CD4-positive, alpha-beta T cell treated with Interleukin-6 for 4 hours (primary cell): ENCODE measurements at places on chromosomes 16 and 17.
A peak's percentile ranks its signal among the peaks of the same experiment; 100 is the strongest.

- DNase-seq = peak; percentile 13
Measured at GRCh38 chr16:30977502-30977901, 7.5 kb upstream of the HSD3B7 start.

DNA sequence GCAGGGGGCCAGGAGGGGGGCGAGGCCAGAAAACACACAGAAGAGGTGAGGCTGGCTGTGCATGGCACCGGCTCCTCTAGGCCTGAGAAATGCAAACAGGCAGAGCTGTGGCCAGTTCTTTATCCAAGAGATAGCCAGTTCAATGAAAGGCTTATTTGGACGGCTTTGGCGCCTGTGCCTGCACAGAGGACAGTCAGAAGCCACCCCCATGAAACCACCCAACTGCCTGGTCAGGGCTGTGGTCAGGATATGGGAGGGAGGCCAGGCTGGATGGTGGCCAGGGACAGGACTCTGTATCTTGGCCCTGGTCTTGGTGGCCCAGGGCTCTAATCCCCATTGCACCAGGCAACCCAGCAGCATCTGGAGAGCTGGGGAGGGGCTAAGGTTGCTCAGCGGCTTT is 24.5 kb upstream of the GPRC5C start:
- no peak for DNase-seq

DNA sequence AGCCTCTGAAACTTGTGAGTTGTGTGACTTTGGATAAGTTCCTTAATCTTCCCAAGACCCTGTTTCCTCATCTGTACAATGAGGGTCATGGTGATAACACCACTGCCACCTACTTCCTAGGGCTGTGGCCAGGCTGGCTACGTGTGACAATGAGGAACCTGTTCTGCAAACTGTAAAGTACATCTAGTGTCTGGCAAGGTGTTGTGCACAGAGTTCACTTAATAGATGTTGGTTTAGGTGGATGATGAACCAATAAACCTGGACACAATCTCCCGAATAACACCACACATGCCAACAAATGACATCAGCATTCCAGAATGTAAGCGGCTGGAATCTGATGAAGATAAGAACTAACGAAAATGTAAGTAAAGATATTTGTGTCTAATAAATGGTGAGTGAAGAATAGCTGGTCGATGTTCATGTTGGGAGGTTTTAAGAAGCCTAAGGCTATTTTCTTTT is 82.3 kb downstream of the MARCHF10 start:
- DNase-seq = no peak

DNA sequence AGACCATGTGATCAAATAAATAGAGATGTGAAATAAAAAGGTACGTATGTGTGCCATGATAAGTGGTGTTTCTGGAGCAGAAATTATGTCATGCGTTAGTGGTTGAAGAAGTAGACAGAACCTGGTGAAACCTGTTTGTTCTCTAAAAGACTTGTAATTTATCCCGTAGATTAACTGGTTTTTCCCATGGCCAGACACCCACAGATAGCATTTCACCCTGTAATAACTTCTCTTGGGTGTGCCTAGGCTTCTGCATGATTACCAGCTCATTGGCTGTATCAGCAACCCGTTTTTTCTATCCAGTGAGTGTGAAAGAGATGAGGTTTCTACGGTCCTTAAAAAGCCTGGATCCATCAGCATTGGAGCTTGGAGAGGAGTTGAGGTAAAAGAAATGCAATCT is 471.3 kb downstream of the NPIPA7 start:
- DNase-seq = no peak

GRCh38 chr17:76726776-76727718 is at the start of gene METTL23:
TSS of gene METTL23 (plus strand) at chr17:76726839. CDS start at chr17:76729711, 2,872 bp downstream.
- DNase-seq = peak; percentile 86

DNA sequence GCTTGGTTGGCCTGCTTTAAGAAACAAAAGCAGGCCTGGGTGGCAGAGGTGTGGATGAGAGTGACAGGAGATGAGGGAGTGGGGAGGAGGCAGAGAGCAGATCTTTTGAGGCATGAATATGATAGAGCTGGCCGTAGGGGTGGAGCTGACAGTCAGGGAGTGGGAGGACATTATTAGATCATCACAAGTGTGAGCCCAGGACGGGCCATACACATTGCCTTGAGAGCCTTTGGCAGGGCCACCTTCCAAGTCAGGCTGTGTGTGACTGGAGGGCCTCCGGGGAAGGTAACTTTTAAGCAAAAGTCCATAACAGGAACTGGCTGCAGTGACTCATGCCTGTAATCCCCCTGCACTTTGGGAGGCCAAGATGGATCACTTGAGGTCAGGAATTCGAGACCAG is 26.3 kb downstream of the GINS3 start:
- no peak for DNase-seq

DNA sequence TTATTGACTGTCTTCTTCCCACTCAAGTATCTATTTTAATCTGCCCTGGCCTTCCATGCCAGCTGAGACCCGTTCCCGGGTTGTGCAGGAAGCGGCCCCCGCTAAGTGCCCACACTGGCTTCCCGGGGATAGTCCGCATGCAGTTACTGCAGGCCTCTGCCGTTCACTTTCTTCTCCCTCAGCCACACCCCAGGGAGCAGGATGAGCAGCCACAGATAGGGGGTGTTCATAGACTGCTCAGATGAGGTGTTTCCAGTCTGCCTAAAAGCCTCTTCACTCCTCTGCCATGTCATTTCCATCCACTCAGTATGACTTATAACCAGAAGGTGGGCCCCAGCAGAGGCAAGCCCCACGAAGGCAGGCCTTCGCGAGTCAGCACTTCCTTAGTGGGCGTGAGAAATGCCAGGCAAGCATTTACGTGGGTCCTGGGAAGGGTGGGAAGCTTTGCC is 7.7 kb downstream of the MED9 start:
- DNase-seq = no peak

GRCh38 chr17:28745786-28746411 is 2.1 kb downstream of the TRAF4 start:
- DNase-seq = no peak

DNA sequence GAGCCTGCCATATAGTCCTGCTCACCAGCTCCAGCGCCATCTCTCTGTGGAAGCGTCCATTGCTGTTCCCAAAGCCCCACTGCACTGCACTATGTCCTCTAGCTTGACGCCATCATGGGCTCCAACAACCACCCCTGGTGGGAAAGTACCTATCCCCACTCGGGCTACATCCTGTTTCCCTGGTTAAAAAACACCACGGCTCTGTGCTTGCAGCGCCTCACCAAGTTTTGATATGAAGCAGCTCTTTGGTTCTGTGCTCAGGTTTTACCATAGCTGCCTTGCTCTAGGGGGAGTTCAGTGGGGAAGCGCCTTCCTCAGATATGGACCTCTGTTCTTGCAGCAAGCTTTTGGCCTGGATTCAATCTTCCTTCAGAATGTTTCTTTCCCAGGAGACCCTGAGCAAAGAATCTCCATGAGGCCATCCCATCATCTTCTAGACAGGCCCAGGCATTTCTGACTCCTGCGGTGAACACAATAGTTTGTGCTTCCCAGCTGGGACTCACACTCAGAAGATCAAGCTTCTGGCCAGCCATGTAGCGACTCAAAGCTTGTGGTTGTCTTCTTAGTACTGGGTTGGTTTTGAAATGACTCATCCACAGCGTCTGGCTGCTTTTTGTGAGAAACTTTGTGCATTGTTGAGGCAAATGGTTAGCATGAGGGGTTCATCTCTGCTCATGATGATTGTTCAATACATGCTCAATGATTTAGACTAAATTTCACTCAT is 39.5 kb downstream of the DYNLRB2 start:
- peak; percentile 67 for DNase-seq

- DNase-seq = peak; percentile 33
Measured at GRCh38 chr16:88854306-88855111, 2.2 kb downstream of the GALNS start.

GRCh38 chr17:40433551-40434415 is 9.5 kb upstream of the IGFBP4 start:
- peak; percentile 23 for DNase-seq

DNA sequence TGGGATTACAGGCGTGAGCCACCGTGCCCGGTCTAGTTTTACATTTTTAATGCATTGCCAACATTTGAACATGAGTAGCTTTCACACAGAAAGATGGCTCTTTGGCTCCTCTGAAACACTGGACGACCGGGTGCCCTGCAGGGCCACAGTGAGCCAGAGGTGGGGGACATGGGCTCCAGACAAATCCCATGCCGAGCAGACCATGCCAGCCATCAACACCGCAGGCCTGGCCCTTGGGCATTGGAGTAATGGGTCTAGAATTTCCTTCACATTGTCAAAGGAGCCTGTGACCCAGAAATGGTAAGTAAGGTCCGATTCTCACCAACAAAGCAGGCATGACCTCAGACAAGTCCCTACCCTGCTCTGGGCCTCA is 21.4 kb upstream of the MPRIP start:
- no peak for DNase-seq

GRCh38 chr17:32742681-32743538 is 134.0 kb downstream of the MYO1D start:
- DNase-seq = no peak

DNA sequence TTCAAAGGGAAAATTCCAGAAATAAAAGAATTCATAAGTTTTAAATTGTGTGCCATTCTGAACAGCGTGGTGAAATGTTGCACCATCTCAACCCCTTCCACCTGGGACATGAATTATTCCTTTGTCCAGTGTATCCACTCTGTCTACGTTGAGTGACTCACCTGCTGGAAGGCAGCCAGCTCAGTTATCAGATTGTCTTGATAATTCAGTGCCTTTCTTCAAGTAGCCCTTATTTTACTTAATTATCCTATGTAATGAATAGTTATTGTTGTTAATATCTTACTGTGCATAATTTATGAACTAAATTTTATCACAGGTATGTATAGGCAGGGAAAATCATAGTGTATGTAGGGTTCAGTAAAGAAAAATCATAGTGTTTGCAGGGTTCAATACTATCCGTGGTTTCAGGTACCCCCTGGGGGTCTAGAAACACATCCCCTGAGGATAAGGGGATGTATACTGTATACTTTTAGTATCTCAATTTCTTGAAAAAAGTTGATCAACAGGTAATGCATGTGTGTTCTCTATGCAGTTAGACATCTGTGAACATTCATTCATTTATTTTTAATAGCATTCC is 7.7 kb upstream of the PCTP start:
- DNase-seq = no peak

DNA sequence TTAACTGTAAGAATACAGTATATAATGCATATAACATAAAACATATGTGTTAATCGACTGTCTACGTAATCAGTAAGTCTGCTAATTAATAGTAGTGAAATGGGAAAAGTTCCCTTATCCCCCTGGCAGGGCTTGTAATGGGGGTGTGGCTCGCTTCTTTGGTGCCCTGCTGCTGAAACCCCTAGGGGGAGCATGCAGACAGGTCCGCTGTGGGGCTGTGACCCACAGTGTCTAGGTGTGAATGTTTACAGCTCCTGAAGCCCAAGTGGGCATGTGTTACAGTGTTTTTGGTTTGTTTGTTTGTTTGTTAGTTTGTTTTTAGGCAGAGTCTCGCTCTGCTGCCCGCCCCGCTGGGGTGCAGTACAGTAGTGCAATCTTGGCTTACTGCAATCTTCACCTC is 495.7 kb downstream of the SHISA9 start:
- DNase-seq = no peak

GRCh38 chr16:649631-650030 is 466 bp downstream of the WDR90 start:
- no peak for DNase-seq

DNA sequence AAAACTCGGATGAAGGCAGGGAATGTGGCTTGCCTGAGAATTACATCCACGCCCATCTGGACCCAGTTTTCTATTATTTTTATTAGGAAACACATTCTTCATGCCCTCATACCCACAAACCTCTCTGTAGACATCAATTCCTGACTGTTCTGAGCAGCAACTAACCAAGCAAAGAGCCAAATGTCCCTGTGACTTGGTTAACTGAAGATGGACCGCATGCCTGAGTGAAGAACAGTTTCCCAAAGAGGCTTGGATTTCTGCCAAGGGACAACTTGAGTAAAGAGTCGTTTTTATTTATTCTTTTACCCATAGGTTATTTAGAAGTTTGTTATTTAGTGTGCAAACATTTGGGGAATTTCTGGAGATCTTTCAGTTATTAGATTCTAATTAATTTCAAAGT is 259.8 kb downstream of the GRIN2A start:
- DNase-seq = no peak

GRCh38 chr17:12040478-12040877 is 19.8 kb downstream of the MAP2K4 start:
- DNase-seq = no peak

DNA sequence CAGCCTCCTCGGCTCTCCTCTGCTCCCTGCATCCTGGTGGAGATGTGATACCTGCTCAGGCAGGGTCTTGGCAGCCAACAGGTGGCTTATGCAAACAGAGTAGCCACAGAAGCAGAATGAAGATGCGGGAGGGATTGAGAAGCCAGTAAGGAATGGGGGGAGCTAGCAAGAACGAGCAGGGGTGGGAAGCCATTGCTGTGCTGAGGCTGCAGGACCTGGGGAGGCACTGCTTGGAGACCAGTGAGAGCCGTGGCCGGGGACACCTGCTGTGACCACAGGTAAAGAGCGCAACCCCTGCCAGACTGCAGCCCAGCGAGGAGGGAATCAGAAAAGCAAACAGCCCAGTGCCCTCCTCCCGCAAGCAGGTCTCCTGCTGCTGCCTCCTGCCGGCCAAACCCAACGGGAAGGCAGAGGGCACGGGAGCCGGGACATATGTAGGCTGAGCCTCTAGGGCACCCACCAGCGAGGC is 14.7 kb downstream of the AIPL1 start:
- DNase-seq = peak; percentile 26

DNA sequence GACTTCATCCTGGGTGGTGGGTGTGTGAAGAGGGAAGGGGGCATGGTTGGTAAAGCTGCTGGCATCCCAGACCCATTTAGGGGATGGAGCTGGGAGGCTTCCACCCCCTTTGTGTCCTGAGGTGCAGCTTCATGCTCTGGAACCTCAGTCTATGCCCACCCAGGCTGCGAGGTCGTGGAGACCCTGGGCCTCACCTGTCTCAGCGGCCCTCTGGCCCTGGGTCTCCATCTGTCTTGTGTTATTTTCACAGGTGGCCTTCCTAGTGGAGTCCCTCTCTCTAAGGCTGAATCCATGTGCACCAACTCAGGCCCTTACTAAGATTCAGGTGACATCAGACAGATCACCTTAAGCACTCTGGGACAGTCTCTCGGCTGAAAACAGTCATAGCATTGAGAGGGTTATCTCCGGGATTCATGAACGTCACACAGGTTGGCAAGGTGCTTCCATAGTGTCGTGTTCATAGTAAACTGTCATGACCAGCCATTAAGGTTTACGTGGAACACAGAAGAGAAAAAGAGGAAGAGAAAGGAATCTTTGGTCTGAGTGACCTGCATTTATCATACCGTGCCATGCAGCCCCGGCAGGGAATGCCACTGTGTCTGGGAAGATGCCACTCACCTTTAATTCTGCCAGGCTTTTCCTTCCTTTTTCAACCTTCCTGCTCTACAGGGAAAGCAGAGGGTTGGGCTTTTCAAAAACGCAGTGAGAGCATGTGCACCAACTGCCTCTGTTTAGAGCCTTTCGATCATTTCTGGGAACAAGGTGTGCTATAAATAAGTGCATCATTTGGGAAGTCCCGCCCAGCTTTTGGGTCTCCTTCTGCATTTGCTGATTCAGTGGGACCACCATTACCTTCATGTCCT is 4.5 kb upstream of the FOXL1 start:
- DNase-seq = no peak

GRCh38 chr16:2584729-2585650 is 47.2 kb downstream of the PDPK1 start:
- DNase-seq = no peak

- peak; percentile 35 for DNase-seq
Measured at GRCh38 chr17:30812218-30813177, 12.0 kb downstream of the CRLF3 start.

GRCh38 chr17:14840616-14841231 is 424.4 kb downstream of the PMP22 start:
- no peak for DNase-seq
